ENCODE measurements at places on chromosomes 11 and 22.

DNA sequence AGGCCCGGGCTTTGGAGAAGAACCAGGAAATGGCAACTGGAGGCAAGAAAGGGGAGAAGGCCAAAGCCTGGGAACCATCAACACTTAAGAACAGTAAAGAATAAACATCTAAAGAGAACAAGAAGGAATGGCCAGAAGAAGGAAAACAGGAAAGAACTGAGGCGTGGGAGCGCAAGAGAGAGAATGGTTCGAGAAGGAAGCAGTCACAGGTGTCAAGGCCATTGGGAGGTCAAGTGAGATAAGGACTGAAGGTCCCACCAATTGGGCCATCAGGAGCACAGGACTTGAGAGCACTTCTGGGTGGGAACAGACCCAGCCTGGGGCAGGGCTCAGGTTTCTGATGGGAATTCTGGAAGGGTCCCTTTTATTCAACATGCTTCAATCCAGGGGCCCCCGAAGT lies 697 bp upstream of the SCGB1A1 start:
- DNase-seq: no peak

DNA sequence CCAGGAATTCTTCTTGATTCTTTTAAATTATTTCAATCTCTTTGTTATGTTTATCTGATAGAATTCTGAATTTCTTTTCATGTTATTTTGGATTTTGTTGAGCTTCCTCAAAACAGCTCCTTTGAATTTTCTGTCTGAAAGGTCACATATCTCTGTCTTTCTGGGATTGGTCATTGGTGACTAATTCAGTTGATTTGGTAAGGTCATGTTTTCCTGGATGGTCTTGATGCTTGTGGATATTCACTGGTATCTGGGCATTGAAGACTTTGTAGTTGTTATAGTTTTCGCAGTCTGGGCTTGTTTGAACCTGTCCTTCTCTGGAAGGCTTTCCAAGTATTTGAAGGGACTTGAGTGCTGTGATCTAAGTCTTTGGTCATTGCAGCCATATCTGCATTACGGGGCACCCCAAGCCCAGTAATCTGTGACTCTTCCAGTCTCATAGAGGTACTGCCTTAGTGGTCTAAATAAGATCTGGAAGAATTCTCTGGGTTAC lies 18.9 kb upstream of the INSC start:
- no peak for DNase-seq

- peak; percentile 14 for DNase-seq
Observed at GRCh38 chr11:88231894-88232482, 56.7 kb upstream of the RAB38 start.

- DNase-seq: peak; percentile 74
Observed at GRCh38 chr22:31350410-31350863, 4.3 kb upstream of the PATZ1 start.

GRCh38 chr11:68117853-68118470 lies 3.2 kb downstream of the CHKA start:
- no peak for DNase-seq

GRCh38 chr22:22748297-22748743 lies 103.9 kb downstream of the GGTLC2 start:
- DNase-seq: peak; percentile 68

GRCh38 chr11:135061166-135061565 lies 649.1 kb upstream of the B3GAT1 start:
- no peak for DNase-seq

DNA sequence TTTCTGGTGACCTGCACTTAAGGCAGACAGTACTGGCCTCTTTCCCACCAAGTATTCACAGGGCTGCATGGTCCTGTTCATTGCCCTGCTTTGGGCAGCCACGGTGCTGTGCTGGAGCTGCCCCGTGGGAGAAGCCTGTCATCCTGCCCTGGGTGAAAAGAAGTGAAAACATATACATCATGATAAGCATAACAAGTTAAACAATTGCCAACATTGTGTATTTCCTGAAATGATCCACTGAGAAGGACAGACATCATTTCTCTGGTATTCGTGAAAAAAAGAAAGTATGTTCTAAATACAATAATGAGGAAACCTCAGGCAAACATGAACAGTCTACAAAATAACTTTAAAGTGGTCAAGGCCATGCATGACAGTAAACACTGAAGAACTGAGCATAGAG lies 393.1 kb downstream of the TMEM135 start:
- no peak for DNase-seq

- no peak for DNase-seq
Observed at GRCh38 chr11:106533046-106533445, 455.6 kb downstream of the AASDHPPT start.

DNA sequence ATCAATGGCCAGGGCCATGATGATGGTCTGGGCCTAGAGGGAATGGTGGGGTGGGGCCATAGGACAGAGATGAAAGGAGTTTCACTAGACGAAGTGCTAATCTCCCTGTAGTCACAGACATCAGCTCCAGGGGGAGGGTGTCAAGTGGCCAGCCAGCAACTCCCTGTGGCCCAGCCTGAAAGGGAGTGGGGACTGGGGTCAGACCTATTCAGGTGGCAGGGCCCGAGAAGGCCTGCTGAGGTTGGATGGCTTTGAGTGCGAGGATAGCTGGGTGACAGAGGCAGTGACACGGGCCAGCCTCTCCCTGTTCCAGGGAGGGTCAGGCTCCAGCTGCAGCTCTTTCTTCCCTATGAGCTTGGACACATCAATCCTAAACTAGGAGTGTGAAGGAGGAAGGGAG lies 11.0 kb downstream of the TOB2 start:
- no peak for DNase-seq

DNA sequence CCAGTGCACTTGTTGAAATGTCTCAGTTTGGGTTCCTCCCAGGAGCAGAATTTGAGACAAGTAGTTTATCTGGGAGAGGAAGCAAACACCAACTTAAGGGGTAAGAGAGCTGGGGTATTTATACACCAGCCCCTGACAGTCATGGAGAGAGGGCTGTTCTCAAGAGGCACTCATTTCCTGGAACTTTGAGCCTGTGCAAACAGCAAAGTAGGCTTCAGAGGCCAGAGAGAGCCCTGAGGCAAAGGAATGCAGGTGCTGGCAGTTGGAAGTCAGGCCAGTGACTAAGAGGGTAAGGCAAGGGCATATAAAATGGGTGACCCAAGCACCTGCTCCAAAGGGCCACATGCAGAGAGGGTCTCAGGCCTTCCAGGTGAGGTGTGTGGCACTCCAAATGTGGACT lies 16.1 kb downstream of the MS4A18 start:
- no peak for DNase-seq

GRCh38 chr11:118010738-118011461 lies 24.7 kb downstream of the IL10RA start:
- no peak for DNase-seq

DNA sequence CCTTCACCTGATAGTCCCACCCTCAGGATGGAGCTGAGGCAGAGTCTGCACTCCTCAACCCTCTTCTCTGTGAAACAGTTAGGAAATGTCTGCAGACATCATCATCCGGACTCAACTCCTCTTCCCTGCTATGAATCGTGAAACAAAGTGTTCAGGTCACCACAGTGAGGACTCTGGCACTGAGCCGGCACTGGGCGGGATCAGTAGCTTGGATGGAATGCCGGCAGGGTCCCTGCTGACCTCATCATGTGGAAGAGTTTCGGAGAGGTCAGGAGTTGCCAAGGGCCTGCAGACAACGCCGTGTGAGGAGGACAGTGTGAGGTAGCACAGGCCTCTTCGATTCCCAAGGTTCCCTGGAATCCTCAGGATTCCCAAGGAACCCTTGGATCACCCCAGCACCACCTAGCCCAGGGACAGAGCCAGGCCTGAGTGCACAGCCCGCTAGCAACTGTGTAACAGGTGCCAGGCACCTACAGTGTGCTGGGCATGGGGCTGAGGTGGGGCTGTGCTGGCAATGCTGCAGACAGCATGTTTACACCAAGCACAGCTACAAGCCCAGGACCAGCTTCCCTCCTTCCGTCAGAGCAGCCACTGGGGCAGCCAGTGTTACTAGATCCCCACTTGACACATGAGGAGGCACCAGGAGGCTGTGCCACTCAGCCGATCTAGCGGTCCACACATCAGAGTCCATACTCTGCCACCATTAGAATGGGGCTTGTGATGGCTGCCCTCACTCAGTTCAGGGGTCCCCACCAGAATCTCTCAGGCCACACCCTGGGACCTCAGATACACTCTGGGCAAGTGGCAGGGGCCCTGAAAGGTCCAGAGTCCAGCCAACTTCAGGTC lies 693 bp upstream of the LINC01488 start:
- peak; percentile 46 for DNase-seq

GRCh38 chr11:60950024-60950423 lies 2.0 kb downstream of the SLC15A3 start:
- DNase-seq: no peak

- DNase-seq: no peak
Observed at GRCh38 chr11:114061048-114061680, 1.7 kb downstream of the ZBTB16 start.

DNA sequence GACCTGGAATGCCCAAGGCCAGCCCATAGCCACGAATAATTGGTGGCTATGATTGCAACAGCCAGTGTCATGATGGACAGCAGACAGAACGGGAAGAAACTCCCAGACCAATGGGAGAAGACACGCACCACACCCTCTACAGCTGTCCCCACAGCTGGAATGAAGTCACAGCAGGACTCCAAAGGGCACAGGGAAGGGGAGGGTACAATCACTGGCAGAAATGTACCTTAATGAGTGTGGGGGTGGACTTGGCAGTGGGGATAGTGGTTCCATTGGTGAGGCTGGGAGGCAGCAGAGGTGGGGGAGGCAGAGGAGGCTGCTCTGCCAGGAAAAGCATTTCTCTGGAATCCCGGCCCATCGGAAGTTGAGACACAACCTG lies 52.9 kb downstream of the SGSM3 start:
- DNase-seq: no peak

- peak; percentile 97 for DNase-seq
Observed at GRCh38 chr22:20155330-20156041, 4.6 kb upstream of the CCDC188 start.

DNA sequence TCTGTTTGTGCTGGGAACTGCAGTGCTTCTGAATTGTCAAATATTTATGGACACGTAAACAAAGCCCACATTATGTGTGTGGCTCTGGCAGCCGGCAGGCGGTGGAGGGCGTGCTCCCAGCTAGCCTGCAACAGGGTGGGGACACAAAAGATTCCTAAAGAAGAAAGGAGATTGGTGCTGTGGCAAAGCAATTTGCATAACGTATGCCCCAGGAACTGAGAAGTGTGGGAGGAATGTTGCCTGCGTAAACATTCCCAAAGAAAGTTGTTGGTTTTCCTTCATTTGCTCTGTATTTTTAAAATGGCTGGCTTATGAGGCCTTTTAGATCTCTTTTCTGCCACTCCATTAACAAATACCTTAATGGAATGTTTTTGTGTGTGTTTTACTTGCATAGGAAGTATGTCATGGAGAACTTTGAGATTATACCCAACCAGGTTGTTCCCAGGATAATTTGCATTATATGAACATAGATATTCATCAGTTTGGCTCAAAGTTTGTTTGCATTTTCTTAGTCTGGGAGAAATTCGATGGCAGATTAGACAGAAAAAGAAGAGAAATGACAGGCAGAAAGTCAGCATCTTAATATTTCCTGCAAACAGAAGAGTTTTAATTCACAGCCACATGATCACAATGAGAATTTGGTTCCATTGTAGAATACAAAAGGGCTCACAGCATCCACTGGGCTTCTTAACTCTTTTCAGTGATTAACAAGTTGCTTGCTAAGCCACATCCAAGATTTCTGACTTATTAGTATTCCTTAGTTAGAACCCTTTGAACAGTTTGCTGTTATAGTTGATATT lies 41.8 kb upstream of the DLAT start:
- no peak for DNase-seq

DNA sequence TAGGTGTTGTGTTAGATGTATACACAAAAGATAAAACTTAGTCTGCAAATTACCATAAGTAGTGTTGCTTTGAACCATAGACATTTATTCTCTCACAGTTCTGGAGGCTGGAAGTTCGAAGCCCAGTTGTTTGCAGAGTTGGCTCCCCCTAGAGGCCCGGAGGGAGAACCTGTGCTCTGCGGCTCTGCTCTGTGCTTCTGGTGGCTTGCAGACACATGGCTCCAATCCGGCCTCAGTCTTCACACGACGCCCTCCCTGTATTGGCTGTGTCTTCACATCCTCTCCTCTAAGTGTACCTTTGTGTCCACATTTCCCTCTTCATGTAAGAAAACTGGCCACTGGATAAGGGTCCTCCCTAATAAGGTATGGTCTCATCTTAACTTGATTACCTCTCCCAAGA lies 128.4 kb downstream of the OPCML start:
- DNase-seq: no peak

GRCh38 chr11:68329978-68330699 lies 17.7 kb downstream of the LRP5 start:
- DNase-seq: no peak

- DNase-seq: no peak
Observed at GRCh38 chr11:131944736-131945135, 574.3 kb downstream of the NTM start.

GRCh38 chr11:8810540-8811301 lies 100.3 kb upstream of the AKIP1 start:
- DNase-seq: no peak

DNA sequence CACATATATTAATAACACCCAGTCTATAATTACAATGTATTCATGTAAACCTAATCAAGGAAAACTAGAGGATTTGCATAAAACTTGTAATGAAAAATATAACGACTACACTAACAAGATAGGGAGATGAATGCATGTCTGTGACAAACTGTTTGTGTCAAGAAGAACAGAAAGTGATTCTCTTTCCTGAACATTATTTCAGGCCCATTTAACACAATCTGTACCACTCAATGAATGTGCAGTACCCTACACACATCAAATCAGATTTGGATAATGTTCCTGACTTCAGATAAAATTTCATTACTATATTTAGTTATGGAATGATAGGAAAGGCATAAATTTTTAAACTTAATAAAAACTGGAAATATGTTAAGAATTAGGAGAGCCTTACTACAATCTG lies 93.1 kb downstream of the CADM1 start:
- no peak for DNase-seq

GRCh38 chr11:130159657-130160497 lies at the start of gene ST14:
ST14 (plus strand) TSS chr11:130159782; CDS start chr11:130159980, 198 bp downstream.
- DNase-seq: no peak

- DNase-seq: no peak
Observed at GRCh38 chr22:47417699-47418098, 655.2 kb downstream of the TBC1D22A start.

- DNase-seq: no peak
Observed at GRCh38 chr22:45353786-45354185, 44.1 kb downstream of the FAM118A start.

- no peak for DNase-seq
Observed at GRCh38 chr11:61814247-61814957, 2.4 kb downstream of the FADS1 start.

GRCh38 chr11:100631316-100631715 lies 55.8 kb upstream of the ARHGAP42 start:
- DNase-seq: no peak

Measured in urothelium cell line (cell line).